ENCODE measurements at places on chromosomes 11 and 22.

GRCh38 chr11:34300026-34300925 is 57.5 kb downstream of the ABTB2 start:
- DNase-seq, result no peak

DNA sequence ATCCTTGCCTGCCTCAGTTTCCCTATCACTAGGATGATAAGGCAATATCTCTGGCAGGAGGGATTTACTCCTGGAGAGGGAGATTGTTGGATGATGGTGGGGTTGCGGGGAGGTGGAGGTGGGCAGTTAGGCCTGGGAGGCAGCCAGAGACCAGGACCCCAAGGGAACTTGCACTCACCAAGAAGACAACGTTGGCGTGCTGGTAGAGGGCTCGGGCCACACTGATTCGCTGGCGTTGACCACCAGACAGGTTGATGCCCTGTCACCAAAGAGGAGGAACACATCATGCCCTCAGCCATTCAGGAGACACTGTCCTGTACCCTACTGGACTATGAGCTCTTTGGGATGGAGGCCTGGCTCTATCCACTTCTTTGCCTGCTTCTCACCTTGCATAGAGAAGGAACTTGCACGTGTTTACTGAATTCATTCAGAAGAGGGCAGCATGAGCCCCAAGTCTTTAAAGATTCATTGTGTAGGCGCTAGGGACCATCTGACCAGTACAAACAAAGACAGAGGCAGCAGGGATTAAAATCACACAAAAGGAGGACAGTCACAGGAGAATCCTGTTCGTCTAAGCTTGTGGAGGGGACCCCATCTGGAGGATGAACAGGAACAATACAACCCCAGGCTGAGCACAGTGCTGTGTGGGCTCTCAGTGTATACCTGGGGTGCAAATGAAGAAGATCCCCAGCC is 24.2 kb upstream of the KCNJ11 start:
- no peak for DNase-seq

GRCh38 chr11:8327761-8328192 is 64.1 kb upstream of the LMO1 start:
- no peak for DNase-seq

GRCh38 chr11:128715691-128716561 is 22.1 kb downstream of the FLI1 start:
- peak; percentile 45 for DNase-seq

DNA sequence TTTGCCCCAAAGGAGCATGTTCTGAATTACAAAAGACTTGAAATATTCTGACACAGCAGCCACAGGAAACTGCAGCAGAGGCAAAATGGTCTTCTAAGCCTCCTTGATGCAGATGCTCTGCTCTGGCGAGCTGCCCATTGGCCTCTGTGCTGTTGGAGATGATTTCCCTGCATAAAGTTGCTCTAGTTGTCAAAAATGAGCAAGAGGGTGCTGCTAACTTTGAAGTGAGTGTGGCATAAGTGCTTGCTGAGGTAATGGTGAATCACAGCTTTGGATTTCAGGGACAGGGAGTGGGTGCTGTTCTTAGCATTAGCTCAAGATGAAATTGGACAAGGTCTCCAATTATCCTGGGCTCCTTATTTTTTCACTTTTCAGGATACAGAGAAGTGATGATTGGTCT is 435.4 kb downstream of the TMEM135 start:
- no peak for DNase-seq

- no peak for DNase-seq
Observed at GRCh38 chr22:27345691-27346090, 455.9 kb downstream of the MN1 start.

- no peak for DNase-seq
Observed at GRCh38 chr11:111942829-111943228, 5.7 kb downstream of the DIXDC1 start.

- DNase-seq, result no peak
Observed at GRCh38 chr11:67422891-67423290, 5.4 kb upstream of the RPS6KB2 start.

- no peak for DNase-seq
Observed at GRCh38 chr11:36577859-36578258, 10.1 kb downstream of the RAG1 start.

- peak; percentile 9 for DNase-seq
Observed at GRCh38 chr11:93895106-93895862, 44.9 kb upstream of the VSTM5 start.

DNA sequence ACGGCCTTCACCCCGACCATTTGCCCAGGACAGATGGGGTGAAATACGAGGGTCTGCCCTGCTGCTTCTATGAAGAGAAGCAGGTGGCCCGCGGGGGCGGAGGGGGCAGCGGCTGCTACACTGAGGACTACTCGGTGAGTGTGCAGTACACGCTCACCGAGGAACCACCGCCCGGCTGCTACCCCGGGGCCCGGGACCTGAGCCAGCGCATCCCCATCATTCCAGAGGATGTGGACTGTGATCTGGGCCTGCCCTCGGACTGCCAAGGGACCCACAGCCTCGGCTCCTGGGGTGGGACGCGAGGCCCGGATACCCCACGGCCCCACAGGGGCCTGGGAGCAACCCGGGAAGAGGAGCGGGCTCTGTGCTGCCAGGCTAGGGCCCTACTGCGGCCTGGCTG is 11.2 kb downstream of the C22orf31 start:
- DNase-seq, result no peak

GRCh38 chr22:23068096-23068831 is 2.1 kb upstream of the GNAZ start:
- DNase-seq, result no peak

DNA sequence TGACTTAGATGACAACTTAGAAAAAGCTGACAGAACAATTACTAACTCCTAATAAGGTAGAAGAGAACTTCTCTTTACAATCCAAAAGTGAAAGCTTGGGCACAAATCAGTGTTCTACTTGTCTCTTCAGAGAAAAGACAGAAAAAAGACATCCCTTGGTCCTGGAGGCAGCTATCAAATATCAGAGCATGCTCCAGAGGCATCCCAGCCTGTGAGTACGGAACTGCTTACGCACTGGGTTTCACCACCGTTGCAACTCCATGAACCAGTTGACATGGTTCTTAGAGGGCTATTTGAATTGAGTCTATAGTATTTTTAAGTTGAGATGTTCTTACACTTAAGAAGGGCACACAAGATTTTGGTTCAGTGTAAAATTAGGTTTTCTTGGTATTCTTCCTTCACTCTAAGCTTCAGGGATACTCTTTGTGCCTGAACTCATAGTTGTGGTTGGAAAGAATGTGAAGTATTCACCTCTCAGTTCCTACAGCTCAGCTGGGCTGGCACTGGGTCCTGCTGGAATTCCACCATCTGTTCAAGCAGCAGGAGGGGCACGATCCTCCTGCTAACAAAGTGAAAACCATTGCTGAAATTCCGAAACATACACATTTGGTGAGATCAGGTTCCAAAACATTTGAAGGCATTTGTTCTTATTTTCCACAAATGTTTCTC is 6.3 kb downstream of the AKIP1 start:
- DNase-seq, result no peak

GRCh38 chr22:50250555-50251476 is at the start of gene HDAC10:
Gene HDAC10 (minus strand): TSS chr22:50251265. CDS start chr22:50251032, 233 bp downstream.
- peak; percentile 71 for DNase-seq

DNA sequence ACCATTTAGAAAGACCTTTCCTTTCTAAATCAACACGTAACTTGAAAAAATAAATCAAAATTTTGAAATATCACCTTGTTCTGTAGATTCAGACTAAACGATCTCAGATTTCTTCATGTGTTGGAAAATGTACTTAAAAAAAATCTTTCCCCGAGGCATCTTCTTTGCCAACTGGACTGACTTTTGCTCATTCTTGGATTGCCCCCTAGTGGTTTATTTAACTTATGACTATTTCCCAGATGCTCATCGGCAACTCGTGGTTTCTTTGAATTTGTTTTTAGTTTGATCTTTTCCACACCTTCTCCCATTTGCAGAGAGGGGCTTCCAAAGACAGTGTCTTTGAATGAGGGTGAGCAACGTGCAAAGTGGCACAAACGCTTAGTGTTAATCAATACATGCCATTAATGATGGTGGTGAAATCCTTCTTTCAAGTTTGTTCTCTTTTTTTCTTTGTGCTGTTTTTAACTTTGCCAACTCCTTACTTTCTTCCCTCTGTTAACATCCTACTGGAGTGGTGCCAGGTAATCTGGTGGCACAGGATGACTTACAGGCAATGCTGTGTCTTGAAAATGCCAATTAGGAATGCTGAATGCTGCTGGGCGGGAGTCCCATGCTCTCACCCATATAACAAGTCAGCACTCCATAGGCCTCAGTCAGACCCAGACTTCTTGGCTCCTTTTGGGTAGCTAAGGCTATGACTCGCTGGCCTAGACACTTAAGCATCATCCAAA is 18.3 kb downstream of the PRSS23 start:
- DNase-seq, result peak; percentile 18

DNA sequence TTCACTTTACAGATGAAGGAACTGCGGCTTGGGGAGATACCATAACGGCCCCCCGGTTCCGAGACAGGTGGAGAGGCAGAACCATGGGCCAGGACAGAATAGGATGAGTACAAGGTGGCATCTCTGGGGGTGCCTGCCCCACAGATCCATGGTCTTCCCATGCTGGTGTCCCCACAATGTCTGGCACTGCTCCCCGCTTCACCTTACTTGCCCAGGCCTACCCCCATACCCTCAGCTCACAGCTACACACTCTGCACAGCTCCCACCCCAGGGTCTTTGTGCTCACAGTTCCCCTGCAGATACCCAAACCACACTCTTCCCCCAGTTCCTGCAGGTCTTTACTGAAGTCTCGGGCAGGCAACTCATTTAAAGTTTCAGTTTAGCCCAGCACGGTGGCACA is 11.4 kb upstream of the DGCR8 start:
- DNase-seq, result no peak

DNA sequence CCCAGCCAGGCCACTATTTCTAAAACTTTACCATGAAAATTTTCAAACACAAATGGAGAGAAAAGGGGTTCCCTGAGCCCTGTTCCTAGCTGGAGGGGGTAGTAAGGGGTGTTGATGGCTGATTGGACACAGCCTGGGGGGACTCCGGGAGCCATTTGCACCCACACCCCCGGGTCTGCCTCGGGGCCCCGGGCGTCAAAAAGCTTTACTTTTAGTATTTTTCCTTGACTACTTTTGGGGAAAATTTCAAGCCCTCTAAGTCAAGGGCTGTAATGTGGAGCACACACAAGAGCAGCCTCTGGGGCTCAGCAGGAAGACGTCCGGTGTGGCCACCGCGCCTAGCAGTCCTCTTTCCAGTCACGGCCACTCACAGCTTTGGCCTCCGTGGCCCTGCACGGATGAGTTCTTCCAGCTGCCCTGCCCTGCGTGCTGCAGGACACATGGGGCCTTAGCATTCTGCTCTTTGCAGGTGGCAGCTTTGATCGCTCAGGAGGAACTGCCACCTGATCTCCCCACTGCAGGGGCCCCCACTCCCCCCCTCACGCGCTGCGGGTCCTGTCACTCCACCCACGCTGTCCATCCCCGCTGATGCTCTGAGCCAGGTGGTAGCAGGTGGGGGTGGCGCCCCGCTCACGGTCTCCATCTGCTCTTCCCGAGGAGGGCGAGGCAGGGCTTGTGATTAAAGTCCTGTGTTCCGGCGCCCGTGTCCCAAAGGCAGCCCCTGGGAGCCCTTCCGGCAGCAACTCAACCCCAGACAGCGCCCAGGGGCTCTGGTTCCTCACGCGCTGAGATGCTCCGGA is 14.4 kb downstream of the RNH1 start:
- no peak for DNase-seq

GRCh38 chr11:62958547-62959421 is 26.0 kb downstream of the SLC22A6 start:
- no peak for DNase-seq

DNA sequence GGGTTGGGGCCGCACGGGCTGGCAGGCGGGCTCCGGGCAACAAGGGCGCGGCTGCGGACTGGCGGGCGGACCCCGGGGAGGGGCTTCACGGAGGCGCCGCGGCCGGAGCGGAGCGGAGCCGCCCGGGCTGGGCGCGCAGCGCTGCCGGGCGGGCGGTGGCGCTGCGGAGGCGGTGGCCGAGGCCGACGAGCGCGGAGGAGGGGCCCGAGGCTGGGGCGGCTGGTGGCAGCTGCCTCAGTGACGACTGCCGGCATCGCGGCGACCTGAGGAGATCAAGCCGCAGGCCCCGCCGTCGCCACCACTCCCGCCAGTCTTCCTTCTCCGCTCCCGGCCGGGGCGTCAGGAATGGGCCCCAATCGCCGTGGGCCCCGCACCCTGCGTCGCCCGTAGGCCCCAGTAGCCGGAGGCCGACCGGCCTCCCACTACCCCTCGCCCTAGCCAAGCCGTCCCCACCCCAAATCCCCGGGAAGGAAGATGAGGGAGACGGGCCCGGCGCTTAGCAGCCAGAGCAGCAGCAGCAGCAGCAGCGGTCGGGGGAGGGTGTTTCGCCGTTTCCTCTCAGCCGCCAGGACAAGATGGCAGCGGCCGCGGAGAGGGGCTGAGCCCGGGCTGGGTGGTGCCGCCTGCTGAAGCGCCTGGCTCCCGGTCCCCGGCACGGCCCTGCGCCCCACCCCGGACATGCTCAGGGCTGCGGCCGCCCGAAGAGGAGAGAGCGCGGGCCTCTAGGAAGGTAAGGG is at the start of gene HIPK3:
Gene HIPK3, plus strand, starts transcription at position 222 of the 737 bp plus-strand sequence.
- DNase-seq, result peak; percentile 73

DNA sequence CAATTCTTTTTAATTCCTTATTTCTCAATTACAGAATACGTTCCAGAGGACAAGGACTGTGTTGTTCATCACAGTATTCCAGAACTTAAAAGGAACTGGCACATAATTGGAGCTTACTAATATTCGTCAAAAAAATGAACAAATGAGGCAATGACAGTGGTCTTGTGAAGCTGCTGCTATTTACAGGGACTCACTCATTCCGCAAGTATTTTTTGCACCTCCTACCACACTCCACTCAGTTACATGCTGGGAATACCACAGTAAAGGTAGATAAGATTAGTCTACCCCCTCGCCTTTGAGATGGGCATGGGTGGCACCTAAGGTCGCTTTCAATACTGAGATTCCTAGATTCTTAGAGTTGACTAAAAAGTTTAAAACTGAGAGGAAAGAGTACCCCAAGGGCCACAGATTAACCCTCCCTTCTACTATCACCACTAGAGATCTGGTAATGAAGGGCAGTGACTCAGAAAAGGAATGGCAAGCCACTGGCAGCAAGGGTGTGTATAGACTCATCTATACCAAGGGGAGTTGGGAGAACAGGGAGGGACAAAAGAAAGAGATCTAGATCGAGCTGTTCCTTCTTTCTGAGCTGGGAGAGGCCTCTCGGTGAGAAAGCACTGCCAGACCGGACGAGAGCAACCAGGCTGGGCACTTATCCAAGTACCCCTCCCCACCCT is 85.0 kb downstream of the RPL27A start:
- DNase-seq, result no peak

DNA sequence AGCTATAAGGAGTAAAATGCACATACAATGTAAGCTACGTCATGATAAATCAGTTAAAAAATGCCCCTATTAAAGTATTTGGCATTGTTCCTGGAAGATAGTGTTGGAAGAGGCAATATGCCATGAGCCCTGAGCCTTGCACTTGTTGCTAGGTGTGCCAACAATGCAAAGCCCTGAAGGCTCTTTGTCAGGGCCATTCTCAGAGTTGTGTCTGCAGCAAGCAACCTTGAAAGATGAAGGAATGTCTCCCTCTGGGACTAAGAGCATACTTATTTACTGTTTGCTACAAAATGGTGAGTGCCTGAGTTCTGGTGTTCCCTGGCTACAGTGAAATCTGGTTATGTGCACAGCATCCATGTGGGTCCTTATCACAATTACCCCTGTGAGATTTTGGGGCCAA is 322.3 kb upstream of the FAT3 start:
- DNase-seq, result no peak

Measured in central memory CD4-positive, alpha-beta T cell (primary cell).